ENCODE measurements at places on chromosomes 1 and 21.

DNA sequence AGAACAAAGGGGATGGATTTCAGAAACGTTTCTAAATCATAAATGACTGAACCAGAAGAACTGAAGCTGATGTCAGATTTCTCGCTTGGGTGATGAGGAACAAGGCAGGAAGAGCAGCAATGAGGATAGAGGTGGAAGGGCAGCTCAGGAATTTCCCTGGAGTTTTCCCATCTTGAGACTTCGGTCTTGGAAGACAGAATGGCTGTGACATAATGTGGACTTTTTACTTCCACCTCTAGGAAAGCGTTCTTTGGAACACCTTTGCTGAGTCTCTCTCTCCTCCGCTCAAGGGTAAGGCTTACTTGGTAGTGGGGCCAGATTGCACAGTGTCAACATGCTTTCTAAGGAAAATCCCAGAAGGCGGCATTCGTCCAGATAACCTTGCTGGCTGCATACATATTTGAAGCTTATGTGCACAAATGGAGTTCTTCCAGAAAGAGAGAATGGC is 36.6 kb downstream of the DEGS1 start:
- DNase-seq: no peak

DNA sequence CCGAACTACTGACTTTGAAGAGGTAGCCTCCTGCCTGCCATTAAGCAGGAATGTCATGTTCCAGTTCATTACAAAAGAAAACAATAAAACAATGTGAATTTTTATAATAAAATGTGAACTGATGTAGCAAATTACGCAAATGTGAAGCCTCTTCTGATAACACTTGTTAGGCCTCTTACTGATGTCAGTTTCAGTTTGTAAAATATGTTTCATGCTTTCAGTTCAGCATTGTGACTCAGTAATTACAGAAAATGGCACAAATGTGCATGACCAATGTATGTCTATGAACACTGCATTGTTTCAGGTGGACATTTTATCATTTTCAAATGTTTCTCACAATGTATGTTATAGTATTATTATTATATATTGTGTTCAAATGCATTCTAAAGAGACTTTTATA is 159.8 kb upstream of the SGIP1 start:
- no peak for DNase-seq

GRCh38 chr1:212754193-212754592 is 37.4 kb downstream of the NSL1 start:
- DNase-seq: no peak

DNA sequence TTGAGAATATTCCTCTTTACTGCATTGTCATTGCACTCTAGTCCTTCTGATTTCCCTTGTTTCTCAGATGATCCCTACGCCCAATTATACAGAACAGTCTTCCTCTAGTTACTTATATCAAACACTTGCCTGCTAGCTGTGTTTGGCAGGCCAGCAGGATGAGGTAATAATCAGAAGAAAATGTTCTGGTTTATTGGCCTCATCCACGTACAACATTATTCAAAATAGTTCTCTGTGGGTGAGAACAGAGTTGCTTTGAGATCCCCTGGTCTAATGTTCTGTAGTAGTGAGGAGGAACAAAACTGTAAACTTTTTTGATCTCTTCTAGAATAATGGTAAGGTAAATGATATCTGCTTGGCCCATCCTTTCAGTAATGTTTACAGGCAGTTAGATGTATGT is 22.3 kb upstream of the C1orf105 start:
- DNase-seq: no peak

DNA sequence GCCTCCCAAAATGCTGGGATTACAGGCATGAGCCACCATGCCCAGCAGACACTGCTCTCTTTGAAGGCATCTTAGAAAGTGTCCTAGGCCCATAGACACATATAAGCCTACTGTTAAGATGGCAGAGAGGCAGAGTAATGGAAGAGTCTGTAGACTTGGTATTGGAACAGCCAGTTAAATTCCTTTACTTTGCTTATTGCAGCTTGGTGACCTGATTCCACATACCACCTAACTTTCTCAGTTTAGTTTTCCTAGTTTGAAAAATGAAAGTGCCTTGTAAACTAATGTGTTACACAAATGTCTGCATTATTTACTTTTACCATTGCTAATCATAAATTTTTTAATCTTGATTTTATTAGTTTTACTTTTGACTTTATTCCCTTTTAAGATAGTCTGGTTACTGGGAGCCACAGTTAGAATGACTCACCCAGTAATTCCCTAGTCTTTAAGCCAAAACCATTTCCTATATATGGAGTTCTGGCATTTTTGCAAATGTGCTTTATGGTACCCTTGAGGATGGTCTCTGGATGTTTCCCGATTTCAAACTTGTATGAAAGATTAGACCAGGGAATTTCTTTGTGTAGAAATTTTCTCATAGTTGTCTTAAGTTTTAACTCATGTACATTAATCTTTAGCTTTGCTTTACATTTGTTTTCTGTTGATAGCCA is 6.4 kb downstream of the SMAP2 start:
- no peak for DNase-seq

GRCh38 chr1:153796786-153797659 is 21.8 kb downstream of the SLC27A3 start:
- DNase-seq: peak; percentile 83

DNA sequence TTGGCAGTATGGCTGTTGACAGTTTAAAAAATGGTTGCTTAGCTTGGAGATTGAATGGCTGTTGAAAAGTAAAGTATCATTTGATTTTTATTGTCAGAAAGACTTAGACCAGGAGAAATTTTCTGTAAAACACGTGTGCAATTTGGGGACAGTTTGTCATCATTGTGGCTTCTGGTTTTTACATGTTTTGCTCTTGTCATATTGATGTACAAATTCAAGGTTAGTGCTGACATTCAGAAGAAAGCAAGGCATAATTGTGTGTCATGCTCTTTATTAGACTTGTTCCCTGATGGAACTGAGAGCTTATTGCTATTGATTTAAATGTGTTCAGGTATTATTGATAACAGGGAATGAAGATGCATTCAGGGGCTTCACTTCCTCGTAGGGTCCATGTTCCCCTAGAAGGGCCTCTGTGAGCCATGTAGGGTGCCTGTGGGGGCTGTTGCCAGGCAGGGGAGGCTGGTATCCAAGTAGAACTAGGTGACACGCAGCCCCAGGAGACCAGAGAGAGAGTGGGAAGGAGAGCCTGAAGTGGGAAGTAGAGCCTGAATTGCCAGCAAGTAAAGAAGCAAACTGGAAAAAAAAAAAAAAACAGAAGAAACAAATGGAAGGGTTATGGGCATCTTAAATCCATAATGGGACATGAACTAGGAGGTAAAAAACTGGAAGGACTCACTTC is 32.7 kb upstream of the PLXNA2 start:
- DNase-seq: no peak

- no peak for DNase-seq
Measured at GRCh38 chr1:87403061-87403820, 74.6 kb downstream of the LMO4 start.

GRCh38 chr1:84117868-84118267 is 26.2 kb upstream of the PRKACB start:
- DNase-seq: no peak

DNA sequence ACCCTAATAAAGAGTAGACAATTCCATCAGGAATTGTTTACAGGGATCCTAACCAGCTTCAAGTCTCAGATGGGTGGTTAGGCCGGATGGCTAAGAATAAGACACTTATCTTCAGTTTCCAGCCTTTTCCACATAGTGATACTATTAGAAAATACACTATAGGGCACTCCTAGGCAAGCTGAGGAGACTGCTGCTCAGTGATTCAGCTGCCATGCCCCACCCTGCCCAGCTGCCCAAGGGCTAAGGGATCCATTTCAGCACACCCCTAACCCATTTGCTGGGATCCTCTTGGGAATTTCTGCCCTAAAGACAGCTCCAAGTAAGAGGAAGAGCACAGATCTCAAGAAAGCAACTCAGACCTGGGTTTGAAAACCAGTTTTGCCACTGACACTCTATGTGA is 31.9 kb downstream of the PLPP3 start:
- DNase-seq: no peak

- DNase-seq: no peak
Measured at GRCh38 chr1:54028306-54029251, 10.6 kb upstream of the LDLRAD1 start.

GRCh38 chr1:234775477-234776246 is 165.7 kb upstream of the IRF2BP2 start:
- DNase-seq: no peak

- DNase-seq: no peak
Measured at GRCh38 chr1:236181059-236181458, 38.7 kb downstream of the GPR137B start.

DNA sequence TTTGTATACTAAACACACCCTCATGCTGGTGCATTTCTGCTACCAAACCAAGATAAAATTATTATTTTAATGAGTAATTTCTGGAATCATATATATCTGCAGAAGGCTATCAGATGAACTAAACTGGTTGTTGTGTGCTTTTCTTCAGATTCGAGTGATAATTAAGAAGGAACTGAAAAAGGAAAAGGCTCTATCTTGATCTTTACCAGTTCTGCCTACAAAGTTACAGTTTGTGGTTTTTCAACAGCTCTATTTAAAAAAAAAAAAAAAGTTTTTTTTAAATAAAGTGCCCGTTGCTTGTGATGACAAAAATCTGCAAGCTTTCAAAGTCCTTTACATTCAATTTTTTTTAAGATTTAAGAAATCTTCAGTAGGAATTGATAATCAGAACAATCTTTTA is 13.6 kb downstream of the DENND1B start:
- no peak for DNase-seq

GRCh38 chr1:228280106-228280901 is 72.5 kb downstream of the OBSCN start:
- no peak for DNase-seq

DNA sequence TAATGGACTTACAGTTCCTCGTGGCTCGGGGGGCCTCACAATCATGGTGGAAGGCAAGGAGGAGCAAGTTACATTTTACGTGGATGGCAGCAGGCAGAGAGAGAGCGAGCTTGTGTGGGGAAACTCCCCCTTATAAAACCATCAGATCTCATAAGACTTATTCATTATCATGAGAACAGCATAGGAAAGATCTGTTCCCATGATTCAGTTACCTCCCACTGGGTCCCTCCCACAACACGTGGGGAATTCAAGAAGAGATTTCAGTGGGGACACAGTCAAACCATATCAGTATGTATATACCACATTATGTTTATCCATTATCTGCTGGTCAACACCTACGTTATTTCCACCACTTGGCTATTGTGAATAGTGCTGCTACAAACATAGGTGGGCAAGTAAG is 352.3 kb upstream of the B3GALT2 start:
- no peak for DNase-seq

DNA sequence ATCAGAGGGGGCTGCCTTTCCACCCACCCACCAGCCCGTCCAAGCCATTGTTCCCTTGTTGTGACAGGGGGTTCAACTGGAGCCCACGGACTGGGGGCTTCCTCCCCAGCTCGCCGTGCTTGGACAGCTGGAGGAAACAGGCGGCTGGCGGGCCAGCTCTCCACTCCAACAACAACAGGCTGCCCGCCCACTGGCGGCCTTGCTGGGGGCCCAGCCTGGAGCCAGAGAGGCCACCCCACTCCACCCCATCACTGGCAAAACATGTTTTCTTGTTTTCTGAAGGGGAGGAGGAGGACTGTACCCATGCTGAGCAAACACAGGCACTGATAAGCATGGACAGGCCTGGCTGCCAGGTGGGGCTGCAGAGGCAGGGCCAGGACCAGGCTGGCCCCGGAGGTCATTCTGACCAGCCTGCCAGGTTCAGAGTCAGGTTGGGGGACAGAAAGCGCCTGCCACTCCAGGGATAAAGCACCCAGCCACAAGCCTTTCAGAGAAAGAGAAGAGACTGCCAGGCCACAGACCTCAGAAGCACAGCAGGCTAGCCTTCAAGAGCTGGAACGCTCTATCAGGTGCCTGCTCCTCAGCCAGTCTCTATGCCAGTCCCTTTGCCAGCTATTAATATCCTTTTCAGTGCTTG is 32.8 kb downstream of the GJA4 start:
- DNase-seq: no peak

GRCh38 chr1:111234258-111234657 is 6.7 kb downstream of the CHI3L2 start:
- no peak for DNase-seq

DNA sequence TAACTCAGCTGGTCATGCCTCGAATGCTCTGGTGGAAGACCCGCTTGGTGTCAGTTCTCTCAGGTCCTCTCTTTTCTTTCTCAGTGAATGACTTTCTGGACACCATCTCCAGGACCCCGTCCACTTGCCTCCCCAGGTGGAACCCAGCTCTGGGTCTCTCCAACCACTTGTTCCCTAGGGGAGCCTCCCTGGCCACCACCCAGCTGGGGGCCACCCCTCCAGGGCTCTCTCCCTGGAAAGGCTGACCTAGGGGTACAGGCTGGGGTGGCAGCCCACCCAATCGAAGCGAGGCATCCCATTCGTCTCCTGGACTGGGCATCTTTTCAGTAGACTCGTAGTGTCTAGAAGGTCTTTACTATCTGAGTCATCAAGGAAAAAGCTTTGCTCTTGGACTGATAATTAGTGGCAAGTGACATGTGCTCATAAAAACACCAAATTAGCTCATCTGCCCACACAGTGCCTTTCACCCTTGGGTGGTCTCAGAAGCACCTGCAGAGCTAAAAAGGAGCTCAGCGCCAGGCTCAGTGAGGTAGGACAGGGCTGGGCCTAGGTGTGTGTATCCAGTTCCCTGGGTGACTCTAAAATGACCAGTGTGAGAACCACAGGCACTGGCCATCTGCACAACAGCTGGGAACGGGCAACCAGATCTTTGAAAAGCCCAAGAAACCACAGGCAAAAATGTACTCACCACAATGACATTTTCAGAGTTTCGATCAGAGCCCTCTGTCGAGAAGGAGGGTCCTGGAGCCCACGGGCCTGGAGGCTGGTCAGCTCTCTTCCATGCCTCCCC is 2.4 kb upstream of the PDXK start:
- DNase-seq: no peak

Data from memory B cell (primary cell).